ENCODE measurements at places on chromosomes 5 and 9.
A peak's percentile ranks its signal among the peaks of the same experiment; 100 is the strongest.

DNA sequence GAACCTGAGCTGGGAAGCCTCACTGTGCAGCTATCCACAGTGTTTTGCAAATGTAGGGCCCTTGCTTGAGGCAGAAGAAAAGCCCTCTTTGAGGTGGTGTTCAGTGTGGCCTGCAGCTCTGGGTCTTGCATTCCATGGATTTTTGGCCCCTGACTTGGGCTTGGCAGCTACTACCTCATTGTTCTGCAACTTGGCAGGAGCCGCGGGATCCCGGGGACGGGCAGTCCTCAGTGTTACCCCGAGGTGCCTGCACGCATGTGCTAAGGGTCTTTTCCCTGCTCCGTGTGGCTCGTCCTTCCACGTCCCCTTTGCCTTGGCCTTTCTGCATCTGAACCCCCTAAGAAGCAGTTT is 39.8 kb downstream of the NEK6 start:
- no peak for DNase-seq

DNA sequence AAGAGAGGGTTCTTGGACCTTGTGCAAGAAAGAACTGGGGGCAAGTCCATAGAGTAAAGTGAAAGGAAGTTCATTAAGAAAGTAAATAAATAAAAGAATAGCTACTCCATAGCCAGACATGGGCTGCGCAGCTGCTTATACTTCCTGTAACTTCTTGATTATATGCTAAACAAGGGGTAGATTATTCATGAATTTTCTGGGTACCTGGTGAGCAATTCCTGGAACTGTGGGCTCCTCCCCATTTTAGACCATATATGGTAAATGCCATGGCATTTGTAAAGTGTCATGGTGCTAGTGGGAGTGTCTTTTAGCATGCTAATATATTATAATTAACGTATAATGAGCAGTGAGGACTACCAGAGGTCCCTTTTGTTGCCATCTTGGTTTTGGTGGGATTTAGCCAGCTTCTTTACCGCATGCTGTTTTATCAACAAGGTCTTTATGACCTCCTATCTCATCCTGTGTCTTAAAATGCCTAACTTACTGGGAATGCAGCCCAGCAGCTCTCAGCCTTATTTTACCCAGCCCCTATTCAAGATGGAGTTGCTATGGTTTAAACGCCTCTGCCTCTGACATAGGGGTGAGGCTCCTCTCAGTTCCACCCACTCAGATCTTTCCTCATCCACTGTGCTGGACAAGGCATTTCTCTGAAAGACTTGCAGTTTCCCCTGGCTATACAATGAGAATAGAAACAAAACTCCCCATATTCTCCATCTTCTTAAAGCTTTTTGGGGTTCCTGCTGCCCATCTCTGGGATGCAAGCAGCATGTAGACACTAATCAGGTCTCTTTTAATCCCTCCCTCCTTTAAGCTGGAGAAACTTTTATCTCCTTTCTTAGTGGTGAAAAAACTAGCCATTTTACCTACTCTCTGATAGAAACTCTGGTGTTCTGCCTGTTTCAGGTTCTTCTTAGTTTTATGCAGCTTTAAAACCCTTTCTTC is 91.2 kb downstream of the ARRDC3 start:
- DNase-seq = no peak

- DNase-seq = no peak
Measured at GRCh38 chr5:152811988-152812387, 406.9 kb upstream of the NMUR2 start.

GRCh38 chr9:80615964-80616363 is 1044.2 kb downstream of the TLE4 start:
- DNase-seq = no peak

DNA sequence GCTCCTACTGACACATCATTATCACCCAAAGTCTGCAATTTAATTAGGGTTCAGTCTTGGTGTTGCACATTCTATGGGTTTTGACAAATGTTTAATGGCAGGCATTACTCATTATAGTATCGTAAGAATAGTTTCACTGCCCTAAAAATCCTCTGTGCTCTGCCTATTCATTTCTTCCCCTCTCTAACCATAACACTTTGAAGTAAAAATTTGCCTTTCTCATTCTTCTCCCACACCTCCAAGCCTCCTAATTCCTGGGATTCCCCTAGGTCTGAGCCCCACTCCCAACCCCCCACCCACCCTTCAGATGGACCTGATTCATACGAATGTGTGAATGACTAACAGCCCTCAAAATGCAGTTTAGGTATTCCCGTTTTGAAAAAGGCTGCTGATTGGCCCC is 18.4 kb downstream of the ENC1 start:
- no peak for DNase-seq

DNA sequence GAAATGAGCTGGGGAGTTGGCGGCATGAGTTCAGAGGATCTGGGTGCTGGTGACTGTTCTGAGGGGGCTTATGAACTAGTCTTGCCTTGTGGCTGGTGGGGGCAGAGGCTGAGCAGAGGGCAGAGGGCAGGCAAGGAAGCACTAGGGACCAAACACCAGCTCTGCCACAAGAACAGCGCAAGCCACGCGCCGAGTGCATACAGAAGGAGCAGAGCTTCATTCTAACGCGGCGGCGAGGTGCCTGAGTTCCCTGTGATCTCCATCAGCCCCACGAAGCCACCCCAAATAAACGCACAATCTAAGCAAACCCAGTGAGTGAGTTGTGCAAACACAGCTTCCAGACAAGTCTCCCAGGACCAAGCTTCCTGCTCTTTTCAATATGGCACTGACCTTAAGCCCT is 110.6 kb upstream of the ALDH1B1 start:
- DNase-seq = no peak

DNA sequence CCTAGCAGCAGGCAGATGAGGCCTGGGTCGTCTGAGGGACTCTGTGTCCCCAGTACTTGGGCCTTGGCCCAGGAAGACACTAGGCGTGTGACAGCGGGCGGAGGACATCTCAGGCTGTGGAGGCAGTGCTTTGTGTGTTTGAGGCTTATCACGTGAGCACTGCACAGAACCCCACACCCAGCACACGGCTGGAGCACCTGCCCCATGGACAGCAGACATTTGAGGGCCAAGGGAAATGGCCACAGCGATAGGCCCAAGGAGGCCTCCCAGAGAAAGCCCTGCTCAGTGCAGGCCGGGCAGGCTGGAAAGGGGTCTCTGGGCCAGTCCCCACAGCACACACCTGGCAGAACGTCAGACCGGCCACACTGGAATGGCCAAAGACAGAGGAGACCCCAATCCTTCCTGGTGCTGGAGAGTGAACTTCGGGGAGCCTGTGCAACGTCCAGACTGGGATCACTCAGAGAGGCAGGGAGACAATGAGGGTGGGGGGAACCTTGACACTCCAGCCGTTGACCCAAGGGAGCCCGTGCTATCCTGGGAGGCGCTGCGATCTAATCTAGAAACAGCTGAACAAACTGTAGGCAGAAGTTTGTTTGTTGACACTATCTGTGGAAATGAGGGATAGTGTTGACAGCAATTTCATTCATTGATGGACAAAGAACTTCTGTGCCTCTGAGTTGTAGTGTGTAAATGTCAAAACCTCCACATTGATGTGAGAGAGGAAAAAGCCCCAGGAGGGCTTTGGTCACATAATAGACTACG is 19.6 kb upstream of the FLT4 start:
- no peak for DNase-seq

GRCh38 chr5:133164759-133165158 is 112.9 kb downstream of the HSPA4 start:
- no peak for DNase-seq

DNA sequence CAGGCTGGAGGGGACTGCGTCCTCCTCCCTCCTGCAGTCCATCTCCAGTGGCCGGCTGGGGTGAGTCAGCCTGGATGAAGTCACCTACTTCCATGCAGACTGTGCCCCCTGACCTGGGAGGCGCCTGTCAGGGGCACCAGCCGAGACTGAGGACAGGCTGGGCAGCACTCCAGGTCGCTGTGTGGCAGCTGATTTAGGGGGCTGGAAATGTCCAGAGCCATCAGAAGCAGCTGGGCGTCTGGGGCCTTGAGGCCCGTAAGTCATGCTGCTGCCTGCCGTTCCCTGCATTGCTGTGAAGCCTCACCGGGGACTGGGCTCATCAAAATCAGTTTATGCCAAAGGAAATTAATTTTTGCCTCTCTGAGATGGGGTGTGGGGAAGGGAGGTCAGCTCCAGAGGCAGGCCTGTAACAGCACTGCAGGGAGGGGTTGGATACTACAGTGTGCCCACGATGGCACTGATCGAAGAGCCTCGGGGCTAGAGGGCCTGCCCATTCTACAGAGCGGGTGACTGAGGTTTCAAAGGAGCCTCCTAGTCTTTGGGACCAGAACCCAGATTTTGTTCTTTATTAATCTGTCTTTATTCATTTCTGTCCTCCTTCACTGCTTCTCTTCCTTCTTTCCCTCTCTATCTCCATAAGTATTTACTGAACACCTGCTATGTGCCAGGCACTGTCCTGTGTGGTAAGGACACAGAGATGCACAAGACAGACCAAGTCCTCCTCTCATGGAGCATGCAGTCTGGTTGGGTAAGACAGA is 70.4 kb upstream of the PSD2 start:
- DNase-seq = no peak

DNA sequence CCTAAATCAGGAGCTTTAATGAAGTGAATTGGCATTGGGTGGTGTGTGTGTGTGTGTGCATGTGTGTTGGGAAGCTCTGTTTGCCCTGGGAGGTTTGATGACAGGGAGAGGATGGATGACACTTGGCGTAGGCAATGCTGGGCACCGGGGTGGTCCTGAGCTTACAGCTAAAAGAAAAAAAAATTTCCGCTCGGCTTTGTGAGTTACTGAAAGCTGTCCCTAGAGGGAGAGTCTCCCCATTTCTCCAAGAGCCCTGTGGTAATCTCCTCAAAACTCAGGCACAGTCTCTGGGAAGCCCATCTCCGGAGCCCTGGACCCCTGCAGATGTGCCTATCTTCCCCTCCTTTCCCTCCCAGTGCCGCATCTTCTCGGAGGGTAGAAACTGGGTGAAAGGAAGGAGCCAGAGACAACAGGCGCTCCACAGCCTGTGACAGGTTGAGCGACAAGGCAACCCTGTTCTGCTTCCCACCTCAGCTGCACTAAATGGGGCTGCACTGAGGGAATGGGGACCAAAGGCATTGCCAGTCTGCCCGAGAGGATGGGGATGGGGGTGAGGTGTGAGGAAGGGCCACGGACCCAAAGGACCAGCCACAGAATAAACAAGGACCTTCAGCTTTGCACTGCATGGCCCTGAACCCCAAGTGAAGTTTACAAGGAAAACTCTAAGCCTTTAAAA is 35.8 kb upstream of the TIFAB start:
- DNase-seq = no peak

DNA sequence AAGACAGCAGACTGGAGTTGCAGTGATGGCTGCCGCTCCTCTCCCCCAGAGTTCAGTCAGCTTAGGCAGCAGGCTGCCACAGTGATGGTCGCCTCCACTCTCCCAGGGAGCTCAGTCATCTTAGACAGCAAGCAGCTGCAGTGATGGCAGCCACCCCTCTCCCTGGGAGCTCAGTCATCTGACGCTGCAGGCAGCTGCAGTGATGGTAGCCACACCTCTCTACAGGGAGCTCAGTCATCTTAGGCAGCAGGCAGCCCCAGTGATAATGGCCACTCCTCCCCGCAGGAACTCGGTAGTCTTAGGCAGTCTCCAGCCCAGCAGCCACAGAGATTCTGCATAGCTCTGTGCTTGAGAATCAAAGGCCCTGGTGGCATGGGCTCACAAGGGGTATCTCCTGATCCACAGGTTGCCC is 582.7 kb downstream of the DTWD2 start:
- DNase-seq = no peak

DNA sequence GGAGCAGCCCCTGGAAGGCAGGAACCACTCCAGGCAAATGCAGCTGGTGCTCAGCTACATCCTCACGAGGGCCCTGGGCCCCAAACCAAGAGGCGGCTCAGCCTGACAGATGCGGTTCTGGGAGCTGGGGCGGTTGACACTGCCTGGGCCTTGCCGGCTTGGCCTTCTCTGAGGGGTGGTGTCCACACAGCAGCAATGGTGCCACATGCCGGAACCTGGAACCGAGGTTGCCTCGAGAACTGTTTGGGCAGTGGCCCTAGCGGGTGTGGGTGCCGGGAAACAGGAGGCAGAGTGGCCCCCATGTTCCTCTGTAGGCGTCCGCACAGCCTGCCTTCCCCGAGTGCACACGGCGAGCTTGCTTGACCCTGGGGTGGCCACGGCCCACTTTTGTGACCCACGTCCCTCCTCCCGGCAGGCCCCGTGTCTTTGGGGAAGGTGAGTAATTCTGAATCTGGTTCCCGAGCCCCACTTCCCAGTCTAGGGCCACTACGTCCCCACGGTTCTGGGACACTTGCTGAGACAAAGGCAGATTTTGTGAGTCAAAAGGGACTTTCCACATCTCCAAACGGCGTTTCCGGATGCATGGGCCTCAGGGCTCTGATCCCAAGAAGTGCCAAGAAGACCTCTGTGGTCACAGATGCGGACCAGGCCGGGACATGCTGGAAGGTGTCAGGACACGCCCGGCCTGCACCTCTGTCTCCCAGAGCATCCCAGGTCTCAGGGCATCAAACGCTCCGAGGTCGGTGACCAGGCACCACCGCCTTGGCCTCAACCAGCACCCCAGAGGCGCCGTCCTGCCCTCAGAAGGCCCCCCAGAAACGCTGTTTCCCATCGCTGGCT is 27.7 kb upstream of the SLC12A7 start:
- DNase-seq = no peak

GRCh38 chr5:150780187-150780692 is 1.7 kb downstream of the SMIM3 start:
- no peak for DNase-seq

DNA sequence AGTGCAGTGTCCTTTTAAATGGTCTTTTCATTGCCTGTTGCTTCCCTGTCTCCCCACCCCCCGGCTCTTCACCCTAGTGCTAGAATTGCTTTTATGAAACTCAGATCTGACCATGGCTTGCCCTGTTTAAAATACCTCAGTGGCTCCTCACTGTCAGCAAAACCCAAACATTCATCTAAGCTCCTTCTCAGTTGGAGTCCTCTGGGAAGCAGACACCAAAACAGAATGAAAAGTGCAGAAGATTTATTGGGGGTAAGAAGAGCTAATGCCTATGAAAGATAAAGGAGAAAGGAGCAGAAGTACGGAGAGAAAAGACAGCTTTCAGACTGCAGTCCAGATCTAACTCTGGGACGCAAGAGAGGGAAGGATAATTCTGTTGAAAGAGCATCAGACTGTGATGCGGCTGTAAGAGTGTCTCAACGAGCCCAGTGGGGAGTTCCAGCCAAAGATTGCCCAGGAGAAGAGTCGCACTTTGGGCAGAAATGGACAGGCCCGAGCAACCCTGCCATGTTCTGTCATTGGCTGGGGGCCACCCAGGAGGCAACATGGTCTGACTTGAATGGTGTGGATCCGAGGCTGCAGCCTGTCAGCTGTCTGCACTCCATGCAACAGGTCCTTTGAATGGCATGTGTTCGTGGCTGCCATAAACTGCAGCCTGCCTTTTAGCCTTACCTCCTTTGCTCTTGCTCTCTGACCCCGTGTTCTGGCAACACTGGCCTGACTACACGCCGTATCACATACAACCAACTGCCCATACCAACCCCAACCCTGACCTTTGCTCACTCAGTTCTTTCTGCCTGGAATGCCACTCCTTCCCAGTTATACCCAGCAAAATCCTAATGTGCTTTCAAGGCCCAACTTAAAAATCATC is 55.9 kb downstream of the IRF1 start:
- no peak for DNase-seq

GRCh38 chr9:31119890-31120454 is 1264.5 kb upstream of the ACO1 start:
- DNase-seq = peak; percentile 1

GRCh38 chr5:6755941-6756340 is 42.7 kb downstream of the TENT4A start:
- no peak for DNase-seq

Data from activated CD8-positive, alpha-beta memory T cell treated with anti-CD3 and anti-CD28 coated beads for 1 hour (primary cell).